Thoracic aorta (tissue), 2 donors: ENCODE measurements at places on chromosomes 6 and 20. TPM values are rescaled to one million over a fixed set of nuclear protein-coding genes. Genes with fewer than 3 reads are reported as not detected.
A peak's percentile ranks its signal among the peaks of the same experiment; 100 is the strongest.

BFSP1 gene
- 3.0 TPM for total RNA-seq

- no peak for DNase-seq
Observed at GRCh38 chr20:3797592-3798372, 1.7 kb downstream of the CDC25B start.

CRISP2 gene
- total RNA-seq: not detected

SLC25A27 gene
- 44.4 TPM for total RNA-seq

GRCh38 chr6:122977180-122977579 lies 18.9 kb upstream of the CLVS2 start:
- DNase-seq: no peak

CDSN gene
- 1.6 TPM for total RNA-seq

DNA sequence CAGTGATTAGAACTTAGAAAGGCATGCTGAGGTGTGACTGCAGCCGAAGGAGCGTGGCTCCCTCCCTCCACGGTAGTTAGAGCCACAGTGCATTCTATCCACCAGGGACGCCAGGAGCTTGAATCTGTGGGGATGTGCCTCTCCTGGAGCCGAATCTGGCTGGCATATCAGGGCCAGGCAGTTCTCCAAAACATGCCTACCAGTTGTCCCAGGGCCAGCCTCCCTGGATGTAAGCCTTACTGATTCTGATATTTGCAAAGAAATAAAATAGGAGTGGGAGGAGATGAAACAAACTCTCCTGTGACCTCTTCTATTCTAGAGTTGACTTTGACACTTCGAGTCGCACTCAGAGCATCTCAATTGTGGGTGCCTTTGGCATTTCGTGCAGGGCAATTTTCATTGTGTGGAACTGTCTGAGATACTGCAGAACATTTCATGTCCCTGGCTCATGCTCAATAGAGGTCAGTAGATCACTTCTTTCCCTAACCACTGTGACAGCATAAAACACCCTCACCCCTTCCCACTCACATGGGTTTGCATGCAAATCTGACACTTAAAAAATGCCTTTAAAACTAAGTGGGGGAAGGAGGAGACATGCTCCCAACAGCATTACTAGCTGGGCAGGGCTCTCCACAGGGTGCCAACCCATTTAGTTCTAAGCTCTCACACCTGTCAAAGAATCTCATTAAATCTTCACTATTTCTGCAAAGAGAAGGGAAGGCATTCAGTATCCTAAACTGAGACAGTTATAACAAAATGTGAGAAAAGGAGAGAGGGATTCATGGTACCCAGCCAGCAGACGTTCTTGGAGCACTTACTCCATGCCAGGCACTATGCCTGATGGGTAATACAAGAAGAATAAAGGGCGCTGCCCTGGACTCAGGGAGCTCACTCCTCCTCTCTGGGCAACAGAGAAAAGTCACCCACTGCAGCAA lies 378.9 kb downstream of the PREX1 start:
- DNase-seq: no peak

DNA sequence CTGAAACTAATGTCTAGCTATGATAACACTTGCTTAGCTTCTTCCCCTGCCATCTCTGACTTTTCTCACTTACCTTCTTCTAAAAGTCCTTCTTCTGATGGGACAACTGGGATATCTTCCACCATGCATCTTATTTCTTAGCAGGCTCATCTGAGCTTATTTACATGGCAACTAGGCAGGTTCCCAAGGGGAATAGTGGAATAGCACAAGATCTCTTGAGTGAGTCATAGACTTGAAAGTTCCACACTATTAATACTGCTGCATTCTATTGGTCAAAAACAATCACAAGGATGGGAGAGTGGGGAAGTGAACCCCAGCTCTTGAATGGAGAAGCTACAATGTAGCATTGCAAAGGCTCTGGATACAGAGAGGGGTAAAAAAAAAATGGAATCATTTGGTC lies 142.1 kb downstream of the HAO1 start:
- no peak for DNase-seq

DNA sequence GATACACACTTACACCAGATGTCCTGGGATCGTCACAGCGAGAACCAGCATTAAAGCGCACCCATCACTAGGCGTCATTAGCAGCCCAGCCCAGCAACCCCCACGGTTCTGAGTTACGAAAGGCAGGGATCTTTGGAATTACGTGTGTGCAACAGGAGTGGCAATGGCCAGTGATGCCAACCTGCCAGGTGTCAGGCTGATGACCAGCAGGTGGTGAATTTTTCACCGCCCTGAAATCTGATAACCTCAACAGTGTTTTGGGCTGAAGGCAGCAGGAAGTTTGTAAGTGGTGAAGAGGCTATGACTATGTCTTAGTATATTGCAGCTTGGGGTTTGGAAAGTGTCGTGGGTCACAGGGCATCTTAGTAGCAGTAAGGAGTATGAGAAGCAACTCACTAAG lies 166.1 kb downstream of the TMEM242 start:
- no peak for DNase-seq

DNA sequence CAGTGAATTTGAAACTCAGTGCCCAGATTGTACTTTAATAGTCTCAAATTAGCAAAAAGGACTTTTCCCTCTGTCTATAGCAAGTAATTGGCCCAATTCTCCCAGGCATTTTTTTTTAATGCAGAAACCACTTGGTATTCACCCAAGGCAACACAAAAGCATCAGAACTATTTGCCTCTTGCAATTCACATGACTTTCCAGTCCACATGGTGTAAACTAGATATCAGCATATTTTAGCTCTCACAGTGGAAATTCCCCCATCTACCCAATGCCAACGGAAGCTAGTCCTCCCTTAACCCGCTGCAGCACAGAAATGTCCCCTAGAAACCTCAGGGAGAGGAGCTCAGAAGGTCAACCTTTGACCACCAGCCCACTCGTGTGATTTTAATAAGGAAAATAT lies 103.4 kb upstream of the CDYL start:
- DNase-seq: no peak

GRCh38 chr20:19867074-19867473 lies 109.0 kb downstream of the RIN2 start:
- no peak for DNase-seq

- no peak for DNase-seq
Observed at GRCh38 chr6:7559651-7560385, 18.3 kb downstream of the DSP start.

DNA sequence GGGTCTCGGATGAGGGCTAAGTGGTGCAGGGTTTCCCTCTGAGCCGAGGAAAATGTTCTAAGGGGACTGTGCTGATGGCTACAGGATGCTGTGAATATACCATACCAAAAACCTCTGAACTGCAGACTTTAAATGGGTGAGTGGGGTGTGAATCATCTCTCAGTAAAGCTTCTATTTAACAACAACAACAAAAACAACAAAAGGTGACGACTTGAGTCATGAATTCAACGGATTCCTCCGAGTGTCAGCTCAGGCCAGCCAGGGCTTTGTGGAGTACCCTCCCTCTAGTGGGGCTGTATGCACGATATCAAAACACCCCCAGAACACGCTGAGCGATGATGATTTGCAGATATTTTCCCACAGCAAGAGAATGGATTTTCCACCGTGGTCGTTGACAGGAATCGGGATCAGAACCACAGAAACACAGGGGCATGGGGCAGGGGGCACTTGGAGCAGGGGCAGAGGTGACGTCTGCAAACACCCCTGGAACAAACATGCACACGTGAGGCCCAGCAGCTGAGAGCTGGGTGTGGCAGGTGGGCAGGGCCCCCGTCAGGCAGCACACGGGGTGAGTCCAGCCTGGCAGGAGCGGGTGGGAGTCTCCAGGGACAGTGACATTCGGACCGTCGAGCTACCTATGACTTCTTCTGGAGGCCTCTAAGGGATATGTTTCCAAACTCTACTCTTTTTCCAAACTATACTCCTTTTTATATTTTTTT lies 38.6 kb downstream of the SLC2A4RG start:
- DNase-seq: no peak

DNA sequence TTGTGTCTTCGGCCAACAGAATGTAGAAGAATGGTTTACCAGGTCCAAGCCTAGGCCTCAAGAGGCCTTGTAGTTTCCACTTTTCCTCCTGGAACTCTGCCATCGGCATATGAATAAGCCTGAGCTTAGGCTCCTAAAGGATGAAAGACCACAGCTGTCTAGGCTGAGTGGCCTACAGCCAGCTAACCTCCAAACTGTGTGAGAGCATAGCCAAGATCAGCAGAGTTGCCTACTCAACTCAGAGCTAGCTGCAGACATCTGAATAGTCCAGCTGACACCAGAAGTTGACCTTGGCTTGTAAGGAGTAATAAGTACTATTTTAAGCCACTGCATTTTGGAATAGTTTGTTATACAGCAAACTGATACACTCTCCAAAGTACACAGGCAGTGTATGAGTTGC lies 52.6 kb upstream of the SMIM29 start:
- peak; percentile 52 for DNase-seq

DNA sequence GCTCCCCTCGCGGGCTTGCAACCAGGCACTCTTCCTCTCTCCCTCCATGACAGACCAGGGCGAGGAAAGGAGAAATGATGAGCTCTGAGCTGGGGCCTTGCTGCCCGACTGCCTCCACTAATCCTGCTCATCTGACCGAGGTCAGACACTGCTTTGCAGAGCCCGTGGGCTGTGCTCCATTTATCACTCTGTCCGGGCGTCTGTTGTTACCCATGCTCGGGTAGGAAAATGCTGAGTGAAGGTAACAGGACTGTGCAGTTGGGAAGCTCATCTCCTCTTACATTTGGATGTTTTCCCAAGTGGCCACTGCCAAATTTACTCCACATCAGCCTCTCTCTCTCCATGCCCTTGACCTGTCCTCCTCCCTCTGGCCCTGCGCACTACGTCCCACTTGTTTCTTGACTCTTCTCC lies 14.6 kb downstream of the RPS6KA2 start:
- DNase-seq: no peak

- DNase-seq: no peak
Observed at GRCh38 chr20:5161536-5162164, 34.8 kb downstream of the CDS2 start.

- no peak for DNase-seq
Observed at GRCh38 chr6:39834278-39834677, 42.1 kb downstream of the DAAM2 start.

GRCh38 chr6:82869493-82869892 lies 196.1 kb downstream of the UBE3D start:
- DNase-seq: no peak

SALL4 gene
- total RNA-seq: not detected

CDKAL1 gene
- total RNA-seq: 14.6 TPM

DNA sequence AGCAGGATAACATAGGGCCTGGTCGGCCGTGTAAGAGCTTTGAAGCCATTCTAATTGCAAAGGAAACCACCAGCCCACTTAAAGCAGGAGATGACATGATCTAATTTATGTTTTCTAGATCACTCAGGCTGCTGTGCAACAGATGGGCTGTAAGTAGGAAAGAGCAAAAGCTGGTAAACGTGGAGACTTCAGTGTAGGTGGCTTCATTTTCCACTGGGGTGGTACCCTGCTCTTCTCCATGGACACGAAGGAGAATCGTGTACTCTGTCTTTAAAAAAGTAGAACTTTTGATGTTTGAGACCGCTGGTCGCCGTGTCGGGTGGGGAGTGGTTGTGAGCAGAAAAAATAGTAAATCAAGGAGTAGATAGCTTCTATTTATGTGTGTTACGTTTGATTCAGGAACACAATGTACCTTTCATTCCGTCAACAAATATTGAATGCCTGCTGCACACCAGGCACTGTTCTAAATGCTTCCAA lies 6.4 kb downstream of the CASS4 start:
- DNase-seq: no peak

DNA sequence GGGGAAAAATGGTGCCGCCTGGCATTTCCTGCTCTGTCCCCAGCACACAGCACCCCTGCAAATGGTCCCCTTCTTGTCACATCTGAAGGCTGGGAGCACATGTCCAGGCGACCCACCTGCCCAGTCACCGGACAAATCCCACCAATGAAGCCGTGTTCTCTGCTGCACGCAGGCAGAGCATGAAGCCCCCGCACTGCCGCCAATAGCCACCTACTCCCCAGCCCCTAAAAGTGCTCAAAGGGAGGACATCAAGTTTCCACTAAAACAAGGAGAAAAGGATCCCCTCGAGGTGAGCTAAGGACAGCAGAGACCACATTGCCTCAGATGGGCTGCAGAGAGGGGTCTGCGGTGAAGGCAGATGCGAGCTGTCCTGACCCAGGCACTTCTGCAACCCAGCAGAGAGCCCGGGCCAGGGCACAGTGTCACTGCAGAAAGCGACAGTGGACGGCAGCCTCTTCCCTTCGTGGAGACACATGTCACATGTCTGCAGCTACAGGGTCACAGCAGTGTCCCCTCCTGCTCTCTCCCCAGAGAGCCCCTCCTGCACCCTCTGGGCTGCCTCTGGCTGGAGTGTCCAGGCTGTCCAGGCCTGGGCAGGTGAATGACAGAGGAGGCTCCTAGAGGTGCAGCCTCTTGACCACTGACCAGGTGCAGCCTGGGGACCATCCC lies 221.5 kb downstream of the PREX1 start:
- no peak for DNase-seq

DNA sequence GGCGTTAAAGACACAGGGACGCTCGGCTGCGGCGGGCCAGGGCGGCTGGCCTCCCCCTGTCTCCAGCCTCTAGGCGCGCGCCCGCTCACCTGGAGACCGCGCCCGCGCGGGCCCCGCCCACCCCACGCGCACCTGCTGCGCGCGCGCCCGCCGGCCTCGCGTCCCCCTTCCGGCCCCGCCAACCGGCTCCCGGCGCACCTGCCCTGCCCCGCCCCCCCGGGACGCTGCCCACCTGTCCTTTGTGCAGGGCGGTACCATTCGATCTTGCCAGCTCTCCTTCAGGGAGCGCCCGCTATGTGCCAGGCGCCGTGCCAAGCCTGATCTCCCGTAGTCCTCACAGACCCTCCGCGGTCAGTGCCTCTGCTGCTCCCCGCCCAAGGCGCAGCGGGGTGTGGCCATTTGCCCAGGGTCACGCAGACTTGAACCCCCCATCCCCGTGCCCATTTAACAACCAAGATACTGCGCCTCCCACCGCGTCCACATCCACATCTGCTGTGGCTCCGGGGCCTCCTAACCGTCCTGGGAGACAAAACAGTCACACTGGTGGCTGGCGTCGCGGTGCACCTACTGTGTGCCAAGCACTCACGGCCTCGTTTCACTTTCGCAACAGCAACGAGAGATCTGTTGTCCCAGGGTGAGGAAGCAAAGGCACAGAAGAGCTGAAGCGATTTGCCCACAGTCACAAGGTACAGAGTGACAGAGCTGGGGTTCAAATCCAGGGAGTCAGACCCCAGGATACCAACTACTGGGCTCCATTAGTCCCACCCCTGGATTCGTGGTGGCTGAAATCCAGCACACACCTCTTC lies 48.1 kb downstream of the NOL4L start:
- DNase-seq: no peak

ZSCAN23 gene
- 1.9 TPM for total RNA-seq

- DNase-seq: no peak
Observed at GRCh38 chr20:25046736-25047666, 10.9 kb downstream of the ACSS1 start.

PPIL4 gene
- total RNA-seq: 20.2 TPM

- DNase-seq: no peak
Observed at GRCh38 chr6:17511084-17511483, 89.0 kb upstream of the FAM8A1 start.

- DNase-seq: no peak
Observed at GRCh38 chr6:63792736-63793464, 157.3 kb downstream of the PHF3 start.

GRCh38 chr20:20629556-20630188 lies 82.8 kb downstream of the RALGAPA2 start:
- DNase-seq: no peak

GRCh38 chr6:52364480-52365166 lies 2.7 kb downstream of the PAQR8 start:
- no peak for DNase-seq

CLVS2 gene
- total RNA-seq: 0.07 TPM

TM9SF4 gene
- 33.4 TPM for total RNA-seq
